Karpas-422 (cell line): ENCODE measurements at places on chromosomes 5 and 9. TPM values are rescaled to one million over a fixed set of nuclear protein-coding genes. Genes with fewer than 3 reads are reported as not detected.

ALDOB gene
- not detected in 2 replicates for total RNA-seq

ZER1 gene
- 25.4 and 25.6 TPM in 2 replicates for total RNA-seq

GZMA gene
- not detected in 2 replicates for total RNA-seq

C1QTNF3 gene
- 12.9 and 20.5 TPM in 2 replicates for total RNA-seq

OMD gene
- not detected in 2 replicates for total RNA-seq

PCDHAC1 gene
- not detected in 2 replicates for total RNA-seq

TAF1L gene
- not detected in 2 replicates for total RNA-seq

SAPCD2 gene
- total RNA-seq, result 18.6 and 53.2 TPM in 2 replicates

PCDHB4 gene
- total RNA-seq, result not detected in 2 replicates

TMC1 gene
- not detected in 2 replicates for total RNA-seq

CNTNAP3B gene
- total RNA-seq, result not detected in 2 replicates

PCDHGA12 gene
- total RNA-seq, result 6.6 and 7.8 TPM in 2 replicates

MYMK gene
- total RNA-seq, result not detected in 2 replicates

RASGRF2 gene
- total RNA-seq, result 11.1 and 19.4 TPM in 2 replicates

NUTM2F gene
- total RNA-seq, result not detected in 2 replicates

ALDH7A1 gene
- not detected in 2 replicates for total RNA-seq

SPATA31A3 gene
- not detected in 2 replicates for total RNA-seq

SIT1 gene
- total RNA-seq, result 97.6 and 117 TPM in 2 replicates

KLF4 gene
- total RNA-seq, result not detected in 2 replicates

PURA gene
- total RNA-seq, result 5.5 and 7.2 TPM in 2 replicates

TXNDC8 gene
- not detected in 2 replicates for total RNA-seq

FCN1 gene
- total RNA-seq, result not detected in 2 replicates

PPIC gene
- total RNA-seq, result not detected in 2 replicates

CTXN3 gene
- not detected in 2 replicates for total RNA-seq

DPM2 gene
- total RNA-seq, result 21.5 and 34.4 TPM in 2 replicates

KIAA0825 gene
- total RNA-seq, result 0.04 and 2.0 TPM in 2 replicates

SLC45A2 gene
- total RNA-seq, result not detected in 2 replicates

F2RL1 gene
- not detected in 2 replicates for total RNA-seq

TRPM3 gene
- total RNA-seq, result not detected in 2 replicates

N4BP3 gene
- total RNA-seq, result 1.2 and 4.1 TPM in 2 replicates

CARTPT gene
- not detected in 2 replicates for total RNA-seq

BAAT gene
- total RNA-seq, result 0.19 TPM in 1 of 2 replicates, not detected in the other

FBP2 gene
- not detected in 2 replicates for total RNA-seq

DELE1 gene
- total RNA-seq, result 100 and 124 TPM in 2 replicates

ITGA2 gene
- not detected in 2 replicates for total RNA-seq

FSTL4 gene
- total RNA-seq, result not detected in 2 replicates

HTR1A gene
- not detected in 2 replicates for total RNA-seq

HAPLN1 gene
- total RNA-seq, result not detected in 2 replicates

FRRS1L gene
- not detected in 2 replicates for total RNA-seq

OR4F3 gene
- 1.3 TPM in 1 of 2 replicates, not detected in the other for total RNA-seq

LECT2 gene
- not detected in 2 replicates for total RNA-seq

DNAJC18 gene
- 6.0 and 9.0 TPM in 2 replicates for total RNA-seq

PCDHA4 gene
- total RNA-seq, result not detected in 2 replicates

IRX1 gene
- total RNA-seq, result not detected in 2 replicates

LRRC19 gene
- not detected in 2 replicates for total RNA-seq

ZNF454 gene
- not detected in 2 replicates for total RNA-seq

OR1Q1 gene
- total RNA-seq, result not detected in 2 replicates

GABRA6 gene
- total RNA-seq, result not detected in 2 replicates

SQSTM1 gene
- total RNA-seq, result 100.0 and 123 TPM in 2 replicates

BRINP1 gene
- total RNA-seq, result not detected in 2 replicates

LURAP1L gene
- total RNA-seq, result not detected in 2 replicates
